ENCODE measurements at places on chromosomes 4 and X.

GRCh38 chr4:78654807-78655206 lies 103.2 kb downstream of the ANXA3 start:
- peaks cover 14% of the 10 kb centered on the region for H3K27me3 ChIP-seq
- H3K36me3 ChIP-seq = no peaks in the 10 kb centered on the region
- DNase-seq = no peak

DNA sequence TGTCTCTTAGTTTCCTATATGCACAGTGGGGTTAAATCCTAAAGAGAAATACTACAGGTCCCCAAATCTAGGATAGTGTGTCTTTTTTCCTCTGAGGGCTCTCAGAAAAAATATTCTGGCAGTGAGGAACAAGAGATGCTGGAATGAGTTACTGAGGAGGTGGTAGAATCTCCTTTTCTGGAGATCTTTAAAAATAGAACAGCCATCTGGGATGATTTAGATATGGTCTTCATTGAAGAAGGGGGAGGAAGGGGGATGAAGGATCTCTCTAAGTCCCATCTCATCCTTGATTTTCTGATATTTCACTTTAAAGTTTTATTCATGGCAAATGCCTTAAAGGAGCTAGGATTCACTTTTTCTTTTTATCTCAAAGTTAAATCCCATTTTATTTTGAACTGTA lies 235.0 kb downstream of the MAML3 start:
- no peak overlapping the region for H3K4me3 ChIP-seq
- no peak for DNase-seq
- no peak overlapping the region for H3K27ac ChIP-seq
- peaks cover 42% of the 10 kb centered on the region for H3K27me3 ChIP-seq
- H3K36me3 ChIP-seq = no peaks in the 10 kb centered on the region

DNA sequence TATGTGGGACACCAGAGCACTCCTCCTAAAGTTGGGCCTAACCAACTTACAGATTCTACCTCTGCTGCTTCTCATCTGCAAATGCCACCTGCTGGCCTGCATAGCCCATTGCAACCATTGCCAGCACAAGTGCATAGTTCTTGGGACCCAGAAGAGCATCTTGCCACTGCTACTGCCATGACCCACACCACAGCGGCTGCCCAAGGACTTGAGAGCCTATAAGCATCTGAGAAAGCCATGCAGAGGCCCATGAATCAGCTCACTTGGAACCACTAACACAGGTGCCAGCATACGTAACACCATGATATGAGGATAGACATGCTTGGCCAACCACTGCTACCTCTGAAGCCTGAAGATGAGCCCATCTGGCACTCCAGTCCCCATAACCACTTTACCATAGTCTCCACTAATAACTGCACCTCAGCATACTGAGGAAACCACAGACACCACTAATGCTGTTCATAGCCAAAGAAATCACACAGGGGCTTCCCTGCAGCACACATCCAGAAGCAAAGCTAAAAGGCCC lies 258.1 kb upstream of the AGTR2 start:
- no peak overlapping the region for H3K4me3 ChIP-seq
- H3K4me1 ChIP-seq = no peaks in the 10 kb centered on the region
- no peak overlapping the region for H3K27ac ChIP-seq
- no peak for DNase-seq
- H3K27me3 ChIP-seq = no peaks in the 10 kb centered on the region

DNA sequence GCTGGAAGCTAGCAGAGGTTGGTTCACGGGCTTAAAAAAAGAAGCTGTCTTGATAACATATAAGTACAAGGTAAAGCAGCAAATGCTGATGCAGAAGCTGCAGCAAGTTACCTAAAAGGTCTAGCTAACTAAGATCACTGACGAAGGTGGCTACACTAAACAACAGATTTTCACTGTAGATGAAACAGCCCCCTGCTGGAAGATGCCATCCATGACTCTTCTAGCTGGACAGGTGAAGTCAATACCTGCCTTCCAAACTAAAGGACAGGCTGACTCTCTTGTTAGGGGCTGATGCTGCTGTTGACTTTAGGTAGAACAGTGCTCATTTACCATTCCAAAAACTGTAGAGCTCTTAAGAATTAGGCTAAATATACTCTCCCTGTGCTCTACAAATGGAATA lies 99.5 kb downstream of the FBXW7 start:
- H3K36me3 ChIP-seq = peaks cover 14% of the 10 kb centered on the region
- DNase-seq = no peak
- no peak overlapping the region for H3K4me3 ChIP-seq
- H3K27me3 ChIP-seq = no peaks in the 10 kb centered on the region

DNA sequence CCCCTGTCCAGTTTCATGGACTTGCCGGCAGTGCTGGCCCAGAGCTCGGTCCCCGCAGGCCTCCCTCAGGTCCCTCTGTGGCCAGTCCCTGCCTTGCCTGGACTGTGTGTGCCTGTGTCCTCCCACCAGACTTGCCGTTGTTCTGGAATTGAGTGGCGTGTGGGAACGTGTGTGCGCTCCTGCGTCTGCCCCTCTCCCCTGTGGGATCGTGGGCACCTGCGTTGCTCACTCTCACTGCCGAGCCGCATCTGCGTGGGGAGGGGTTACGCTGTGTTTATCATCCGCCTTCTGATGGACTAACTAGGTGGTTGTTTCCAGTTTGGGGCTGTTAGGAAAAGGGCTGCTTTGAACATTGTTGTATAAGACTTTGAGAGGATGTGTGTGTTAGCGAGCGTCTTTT lies 21.2 kb downstream of the PCGF3 start:
- DNase-seq = no peak
- no peak overlapping the region for H3K4me3 ChIP-seq
- H3K27ac ChIP-seq = no peak overlapping the region
- no peaks in the 10 kb centered on the region for H3K4me1 ChIP-seq
- peaks cover 28% of the 10 kb centered on the region for H3K36me3 ChIP-seq

- DNase-seq = no peak
- peak overlapping the region; percentile 71 for H3K4me3 ChIP-seq
- H3K27ac ChIP-seq = peak overlapping the region; percentile 79
- H3K27me3 ChIP-seq = no peaks in the 10 kb centered on the region
- H3K4me1 ChIP-seq = peaks cover 51% of the 10 kb centered on the region
Observed at GRCh38 chrX:45001048-45001447, 128.1 kb downstream of the KDM6A start.

- no peak overlapping the region for H3K27ac ChIP-seq
- H3K36me3 ChIP-seq = no peaks in the 10 kb centered on the region
- H3K4me1 ChIP-seq = peaks cover 29% of the 10 kb centered on the region
- no peak for DNase-seq
- peaks cover 7% of the 10 kb centered on the region for H3K27me3 ChIP-seq
- H3K4me3 ChIP-seq = no peak overlapping the region
Observed at GRCh38 chr4:56764223-56764622, 57.3 kb downstream of the SPINK2 start.

DNA sequence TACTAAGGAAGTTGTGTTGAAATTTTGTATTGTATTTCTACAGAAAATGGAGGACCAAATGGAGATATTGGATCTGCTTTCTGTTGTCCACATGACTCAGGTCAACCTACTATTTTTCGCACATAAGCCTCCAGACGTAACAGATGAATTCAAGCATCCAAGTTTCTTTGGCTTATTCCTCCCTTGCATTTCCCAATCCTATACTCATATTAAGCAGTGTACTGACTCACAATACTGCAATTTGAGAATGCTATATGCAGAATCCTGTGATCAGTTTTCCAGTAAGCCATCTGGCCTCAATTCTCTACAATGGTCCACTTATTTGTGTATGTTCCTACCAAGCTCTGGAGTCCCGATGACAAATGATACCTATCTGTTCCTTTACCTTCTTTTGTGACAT lies 75.7 kb downstream of the ASB9 start:
- H3K27me3 ChIP-seq = peaks cover 2% of the 10 kb centered on the region
- H3K27ac ChIP-seq = no peak overlapping the region
- no peak for DNase-seq
- no peak overlapping the region for H3K4me3 ChIP-seq

DNA sequence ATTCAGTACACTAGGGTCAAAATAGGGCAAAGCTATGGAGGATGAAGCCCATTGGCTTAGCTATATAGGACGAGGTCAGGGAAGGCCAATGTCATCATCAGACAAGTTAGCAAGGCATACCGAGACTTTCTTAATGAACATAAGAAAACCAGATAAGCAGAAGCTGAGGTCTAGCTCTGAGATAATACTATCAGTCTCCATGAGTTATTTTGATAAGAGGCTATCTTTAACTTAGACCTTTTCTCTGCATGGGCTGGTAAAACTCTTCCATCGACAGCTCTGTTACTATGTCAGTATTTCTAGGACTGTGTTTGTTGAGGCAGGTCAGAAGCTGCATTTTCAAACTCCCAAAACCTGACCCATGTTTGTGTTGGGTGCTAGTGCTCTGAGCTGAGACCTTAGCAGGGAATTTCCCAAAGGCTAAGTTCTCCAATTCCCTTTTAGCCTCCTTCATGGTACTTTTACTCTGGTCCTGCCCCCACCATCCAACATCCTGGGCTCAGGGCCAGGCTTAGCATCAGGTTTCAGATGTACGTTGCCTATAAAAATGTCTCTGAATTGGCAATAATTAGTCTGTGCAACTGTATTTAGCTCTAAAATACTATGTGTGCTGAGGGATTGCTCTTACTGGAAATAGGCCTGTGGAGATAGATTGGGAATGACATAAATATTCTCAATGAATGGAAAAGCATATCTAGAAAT lies 29.3 kb upstream of the LRAT start:
- peaks cover 31% of the 10 kb centered on the region for H3K27me3 ChIP-seq
- H3K4me1 ChIP-seq = peaks cover 13% of the 10 kb centered on the region
- H3K36me3 ChIP-seq = no peaks in the 10 kb centered on the region
- no peak overlapping the region for H3K27ac ChIP-seq
- DNase-seq = no peak

- peaks cover 54% of the 10 kb centered on the region for H3K4me1 ChIP-seq
- H3K4me3 ChIP-seq = peak overlapping the region; percentile 77
Observed at GRCh38 chrX:19886883-19887531, 393 bp downstream of the SH3KBP1 start.

- H3K36me3 ChIP-seq = no peaks in the 10 kb centered on the region
- H3K4me3 ChIP-seq = no peak overlapping the region
- no peak for DNase-seq
Observed at GRCh38 chr4:153098427-153098826, 105.8 kb upstream of the TRIM2 start.

GRCh38 chr4:56026596-56026995 lies 77.9 kb downstream of the CEP135 start:
- no peak for DNase-seq
- H3K4me3 ChIP-seq = no peak overlapping the region
- H3K27ac ChIP-seq = no peak overlapping the region
- H3K27me3 ChIP-seq = no peaks in the 10 kb centered on the region
- peaks cover 12% of the 10 kb centered on the region for H3K4me1 ChIP-seq

- H3K27ac ChIP-seq = no peak overlapping the region
- DNase-seq = no peak
- peaks cover 17% of the 10 kb centered on the region for H3K36me3 ChIP-seq
- H3K4me3 ChIP-seq = no peak overlapping the region
- peaks cover 29% of the 10 kb centered on the region for H3K4me1 ChIP-seq
Observed at GRCh38 chr4:48698029-48698971, 81.8 kb downstream of the FRYL start.

GRCh38 chrX:1162119-1162916 lies 50.1 kb downstream of the CRLF2 start:
- peaks cover 8% of the 10 kb centered on the region for H3K36me3 ChIP-seq
- no peak overlapping the region for H3K4me3 ChIP-seq
- H3K4me1 ChIP-seq = peaks cover 6% of the 10 kb centered on the region
- DNase-seq = no peak
- H3K27ac ChIP-seq = no peak overlapping the region

DNA sequence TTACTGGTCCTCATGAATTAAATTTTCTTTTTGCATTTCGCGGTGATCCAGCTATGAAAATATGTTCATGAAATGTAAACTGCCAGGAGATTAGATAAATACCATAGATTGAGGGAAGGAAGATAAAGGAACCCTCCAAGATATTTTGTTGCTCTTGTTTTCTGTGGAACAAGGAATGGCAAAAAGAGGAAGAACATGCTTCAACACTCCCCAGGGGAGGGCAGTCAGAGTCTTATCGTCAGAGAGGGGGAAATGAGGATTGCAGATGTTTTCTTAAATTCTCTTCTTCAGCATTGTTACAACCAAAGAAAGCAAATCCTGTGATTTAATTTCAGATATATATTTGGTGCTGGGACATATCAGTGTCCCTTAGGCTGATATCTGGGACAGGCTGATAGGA lies 9.5 kb upstream of the SFRP2 start:
- H3K4me1 ChIP-seq = no peaks in the 10 kb centered on the region
- peaks cover 62% of the 10 kb centered on the region for H3K27me3 ChIP-seq
- no peak overlapping the region for H3K4me3 ChIP-seq
- DNase-seq = no peak

- no peaks in the 10 kb centered on the region for H3K36me3 ChIP-seq
- no peak for DNase-seq
- no peak overlapping the region for H3K27ac ChIP-seq
Observed at GRCh38 chr4:140037353-140038030, 116.5 kb downstream of the MAML3 start.

DNA sequence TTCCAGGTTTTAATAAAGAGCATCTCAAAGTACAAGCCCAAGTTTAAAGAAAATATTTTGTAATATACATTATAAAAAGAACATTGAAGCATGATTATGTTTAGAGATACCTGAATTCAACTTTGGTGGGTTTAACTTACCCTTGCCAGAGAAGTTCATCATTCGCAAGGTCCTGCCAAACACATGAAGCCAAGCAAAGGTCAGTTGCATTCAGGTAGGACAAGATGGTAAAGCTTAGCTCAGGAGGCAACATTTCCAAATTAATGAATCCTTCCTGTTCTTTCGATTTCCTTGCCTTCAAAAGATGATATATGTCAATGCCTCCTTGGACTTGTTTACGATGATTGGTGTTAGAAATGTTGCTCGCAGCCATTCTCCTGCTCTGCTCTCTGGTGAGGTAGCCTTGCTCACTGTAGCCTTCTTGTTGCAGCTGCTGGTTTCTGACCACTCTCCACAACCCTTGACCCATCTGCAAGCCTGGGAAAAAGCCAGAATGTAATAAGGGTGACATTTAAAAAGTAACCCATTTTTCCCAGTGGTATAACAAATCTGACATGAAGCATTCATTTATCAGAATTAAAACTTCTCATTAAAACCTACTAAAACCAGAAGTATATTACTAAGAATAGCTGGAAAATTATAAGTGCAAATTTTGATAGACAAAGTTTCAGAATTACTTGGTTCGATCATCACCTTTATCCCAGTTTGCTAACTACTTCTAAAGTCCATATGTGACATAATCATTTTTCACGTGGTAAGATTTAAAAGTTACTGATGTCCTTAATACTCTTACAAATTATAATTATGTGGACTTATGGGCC lies 20.6 kb downstream of the FBXO8 start:
- no peaks in the 10 kb centered on the region for H3K27me3 ChIP-seq
- H3K27ac ChIP-seq = no peak overlapping the region
- H3K4me1 ChIP-seq = peaks cover 2% of the 10 kb centered on the region
- no peak overlapping the region for H3K4me3 ChIP-seq
- no peaks in the 10 kb centered on the region for H3K36me3 ChIP-seq
